ENCODE measurements at places on chromosomes 3 and 15.
A peak's percentile ranks its signal among the peaks of the same experiment; 100 is the strongest.

- peak; percentile 47 for DNase-seq
Observed at GRCh38 chr3:131796558-131797198, 238.1 kb downstream of the CPNE4 start.

DNA sequence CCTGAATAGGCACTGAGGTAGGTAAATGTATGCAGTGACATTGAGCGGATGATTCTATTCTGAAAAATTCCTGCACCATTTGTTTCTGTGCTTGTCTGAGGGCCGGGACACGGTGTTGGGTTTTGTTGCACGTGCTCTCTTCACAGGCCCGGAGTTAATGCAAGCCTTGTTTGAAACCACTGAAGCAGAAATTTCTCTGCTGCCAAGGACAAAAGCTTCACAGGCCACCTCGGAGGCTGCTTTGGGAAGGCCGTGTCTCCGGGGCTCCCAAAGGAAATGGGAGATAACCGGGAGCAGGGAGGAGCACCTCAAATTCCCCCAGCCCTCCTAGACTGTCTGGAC, 179.4 kb downstream of the OPA1 start:
- DNase-seq, result no peak

- no peak for DNase-seq
Observed at GRCh38 chr15:83275412-83275811, 9.1 kb downstream of the BNC1 start.

- no peak for DNase-seq
Observed at GRCh38 chr3:132623646-132624045, 26.6 kb downstream of the ACKR4 start.

DNA sequence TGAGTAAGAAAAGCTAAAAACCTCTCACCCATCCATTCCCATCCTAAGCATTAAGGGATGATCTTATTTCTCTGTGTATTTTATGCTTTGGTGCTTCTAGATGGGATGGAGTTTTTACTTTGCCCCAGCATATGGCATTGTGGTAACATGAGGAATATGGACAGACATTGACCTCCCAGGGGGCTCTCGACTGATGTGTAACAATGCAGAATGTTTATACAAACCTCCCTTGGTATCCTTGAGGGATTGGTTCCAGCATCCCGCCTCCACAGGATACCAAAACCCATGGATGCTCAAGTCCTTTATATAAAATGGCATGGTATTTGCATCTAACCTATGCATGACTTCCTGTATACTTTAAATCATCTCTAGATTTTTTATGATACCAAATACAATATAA, 21.6 kb downstream of the PDIA5 start:
- no peak for DNase-seq

DNA sequence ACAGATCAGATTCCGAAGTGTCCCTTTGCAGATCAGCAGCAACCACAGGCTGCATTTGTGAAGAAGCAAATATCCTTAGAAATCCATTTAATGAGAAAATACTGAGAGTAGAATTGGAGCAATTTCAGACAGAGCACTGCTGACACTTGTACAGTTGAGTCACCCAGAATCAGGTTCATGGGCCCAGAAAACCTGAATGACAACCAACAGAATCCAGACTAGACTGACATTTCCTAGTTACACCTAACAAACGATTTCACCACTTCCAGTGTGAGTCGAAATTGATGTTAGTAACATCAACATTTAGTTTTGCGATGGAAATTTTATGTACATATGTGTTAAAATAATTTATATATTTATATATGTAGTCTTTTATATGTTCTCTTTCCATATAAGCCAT, 16.8 kb downstream of the GABRR3 start:
- DNase-seq, result no peak

DNA sequence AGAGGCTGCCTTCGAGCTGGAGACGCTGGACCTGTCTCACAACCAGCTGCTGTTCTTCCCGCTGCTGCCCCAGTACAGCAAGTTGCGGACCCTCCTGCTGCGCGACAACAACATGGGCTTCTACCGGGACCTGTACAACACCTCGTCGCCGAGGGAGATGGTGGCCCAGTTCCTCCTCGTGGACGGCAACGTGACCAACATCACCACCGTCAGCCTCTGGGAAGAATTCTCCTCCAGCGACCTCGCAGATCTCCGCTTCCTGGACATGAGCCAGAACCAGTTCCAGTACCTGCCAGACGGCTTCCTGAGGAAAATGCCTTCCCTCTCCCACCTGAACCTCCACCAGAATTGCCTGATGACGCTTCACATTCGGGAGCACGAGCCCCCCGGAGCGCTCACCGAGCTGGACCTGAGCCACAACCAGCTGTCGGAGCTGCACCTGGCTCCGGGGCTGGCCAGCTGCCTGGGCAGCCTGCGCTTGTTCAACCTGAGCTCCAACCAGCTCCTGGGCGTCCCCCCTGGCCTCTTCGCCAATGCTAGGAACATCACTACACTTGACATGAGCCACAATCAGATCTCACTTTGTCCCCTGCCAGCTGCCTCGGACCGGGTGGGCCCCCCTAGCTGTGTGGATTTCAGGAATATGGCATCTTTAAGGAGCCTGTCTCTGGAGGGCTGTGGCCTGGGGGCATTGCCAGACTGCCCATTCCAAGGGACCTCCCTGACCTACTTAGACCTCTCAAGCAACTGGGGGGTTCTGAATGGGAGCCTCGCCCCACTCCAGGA, 21.1 kb downstream of the NRROS start:
- DNase-seq, result no peak

GRCh38 chr3:18338827-18339514, 86.2 kb downstream of the SATB1 start:
- DNase-seq, result no peak

GRCh38 chr15:53539878-53540277, 219.6 kb downstream of the WDR72 start:
- no peak for DNase-seq

GRCh38 chr3:15161133-15161532, 44.9 kb upstream of the CAPN7 start:
- no peak for DNase-seq

- peak; percentile 9 for DNase-seq
Observed at GRCh38 chr15:51727141-51727897, 10.1 kb downstream of the LYSMD2 start.

GRCh38 chr3:149239357-149239936, 17.8 kb upstream of the CP start:
- no peak for DNase-seq

DNA sequence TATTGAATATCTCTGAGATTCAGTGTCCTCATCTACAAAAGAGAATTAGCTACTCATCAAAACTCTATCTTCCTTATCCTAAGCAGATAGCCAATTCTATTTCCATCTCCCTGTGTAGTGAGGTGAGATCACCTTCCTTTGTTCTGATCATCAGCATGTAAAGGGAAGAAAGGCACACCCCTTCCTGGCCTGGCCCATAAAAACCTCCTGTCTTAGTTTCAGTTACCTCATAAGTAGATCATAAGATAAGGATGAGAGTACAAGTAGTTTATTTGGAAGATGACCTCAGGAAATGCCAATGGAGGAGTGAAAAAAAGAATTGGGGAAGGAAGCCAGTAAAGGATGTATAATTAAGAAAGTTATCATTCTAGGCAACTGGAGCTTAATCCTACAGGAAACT, 114.5 kb upstream of the GADL1 start:
- no peak for DNase-seq

- no peak for DNase-seq
Observed at GRCh38 chr3:9026320-9027045, 63.2 kb upstream of the RAD18 start.

DNA sequence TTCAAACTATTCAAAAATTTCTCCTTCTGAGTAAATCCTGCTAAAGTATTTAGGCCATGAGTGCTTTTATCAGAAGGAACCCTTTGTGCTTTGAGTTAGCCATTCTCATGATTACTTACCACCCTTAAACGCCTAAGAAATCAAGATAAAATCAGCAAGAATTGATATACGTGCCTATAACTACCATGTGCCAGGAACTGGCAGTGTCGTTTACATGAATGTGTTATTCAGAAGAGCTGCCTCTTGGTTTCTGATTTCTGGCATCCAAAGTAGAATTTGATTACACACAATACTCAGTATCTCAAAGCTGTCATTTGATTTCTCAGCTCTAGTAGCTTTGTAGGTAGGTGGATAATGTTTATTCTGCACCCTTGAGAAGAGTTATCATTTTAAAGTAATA, 351.3 kb upstream of the CCDC54 start:
- DNase-seq, result no peak

DNA sequence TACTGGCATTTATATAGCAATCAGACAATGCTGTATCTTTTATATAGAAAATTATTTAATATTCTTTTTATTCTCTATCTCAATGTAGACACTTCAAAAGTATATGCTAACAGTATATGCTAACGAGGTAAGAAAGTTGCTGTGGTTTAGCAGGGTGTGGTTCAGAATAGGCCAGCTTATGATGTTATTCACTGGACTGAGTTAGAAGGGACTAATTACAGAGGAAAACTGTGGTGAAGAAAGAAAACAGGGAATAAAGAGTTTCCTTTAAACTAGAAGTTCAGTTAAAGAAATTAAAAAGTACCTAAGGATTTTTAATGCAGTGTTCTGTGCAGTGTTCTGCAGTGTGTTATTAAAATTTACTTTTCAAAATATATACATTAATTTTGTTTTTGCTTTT, 59.4 kb downstream of the MYO9A start:
- no peak for DNase-seq

DNA sequence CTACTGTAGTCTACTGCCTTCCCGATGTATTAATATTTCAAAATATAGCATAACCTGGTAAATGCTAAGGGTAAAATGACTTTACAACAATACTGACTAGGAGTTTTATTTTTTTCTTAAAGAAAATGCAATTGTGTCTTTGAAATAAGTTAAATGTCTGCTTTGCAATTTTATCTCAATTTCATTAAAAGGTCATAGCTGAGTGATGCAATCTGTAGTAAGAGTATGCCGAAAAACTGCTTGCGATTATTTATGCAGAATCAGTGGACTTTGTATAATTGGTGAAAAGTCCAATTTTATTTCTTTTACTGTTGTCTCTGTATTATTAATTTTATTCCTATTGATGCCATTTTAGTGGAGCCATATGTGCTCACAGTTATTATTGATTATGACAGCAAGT, 1143.6 kb upstream of the EPHA6 start:
- no peak for DNase-seq

DNA sequence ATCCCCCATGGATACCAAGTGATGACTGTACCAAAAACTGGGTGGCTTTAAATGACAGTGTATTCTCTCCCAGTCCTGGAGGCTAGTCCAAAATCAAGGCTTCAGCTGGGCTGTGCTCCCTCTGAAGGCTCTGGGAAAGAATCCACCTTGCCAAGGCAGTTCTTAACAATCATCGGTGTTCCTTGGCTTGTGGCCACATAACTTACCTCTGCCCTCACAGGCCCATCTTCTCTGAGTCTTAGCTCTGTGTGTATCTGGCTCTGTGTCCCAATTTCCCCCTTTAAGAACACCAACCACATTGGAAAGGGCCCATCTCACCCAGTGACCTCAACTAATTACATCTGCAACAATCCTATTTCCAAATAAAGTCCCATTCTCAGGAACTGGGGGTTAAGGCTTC, 503.0 kb upstream of the PROK2 start:
- DNase-seq, result no peak

- DNase-seq, result no peak
Observed at GRCh38 chr3:188869628-188870027, 302.1 kb upstream of the TPRG1 start.

DNA sequence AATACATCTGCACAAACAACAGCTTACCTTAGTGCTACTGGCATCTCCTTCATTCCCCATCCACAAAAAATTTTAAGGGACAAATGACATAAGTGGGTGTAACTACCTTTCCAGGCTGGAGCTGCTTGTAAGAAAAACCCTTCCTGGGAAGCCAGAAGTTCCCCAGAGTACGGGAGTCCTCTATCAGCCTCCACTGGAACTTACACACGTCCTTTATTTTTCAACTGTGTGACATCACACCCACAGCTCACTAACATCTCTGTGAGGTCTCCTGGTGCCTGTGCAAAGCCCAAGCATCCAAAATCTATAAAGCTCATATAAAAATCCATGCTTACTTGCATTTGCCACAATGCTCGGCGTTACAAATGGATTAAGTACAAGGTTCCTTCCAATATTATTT, 27.6 kb downstream of the LRIG1 start:
- no peak for DNase-seq

DNA sequence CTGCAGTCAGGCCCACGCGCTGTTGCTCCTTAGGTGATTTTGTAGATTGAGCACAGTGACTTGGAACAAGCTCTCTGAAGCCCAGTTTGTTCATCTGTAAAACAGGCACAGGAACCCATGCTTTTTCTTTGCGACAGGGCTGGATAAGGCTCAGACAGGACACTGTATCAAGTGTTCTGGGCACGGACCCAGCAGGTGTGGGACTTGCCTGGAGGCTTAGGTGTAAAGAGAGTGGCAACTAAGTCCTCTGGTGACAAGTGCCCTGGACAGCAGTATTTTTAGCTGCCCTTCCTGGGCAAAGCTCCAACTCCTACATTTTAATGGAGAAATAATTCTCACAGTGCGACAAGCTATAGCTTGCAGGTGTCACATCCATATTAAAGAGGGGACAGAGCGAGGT, 32.2 kb downstream of the CD276 start:
- no peak for DNase-seq

GRCh38 chr3:76698136-76698706, 341.7 kb upstream of the ROBO2 start:
- no peak for DNase-seq

GRCh38 chr3:13042127-13042701, 31.0 kb downstream of the IQSEC1 start:
- no peak for DNase-seq

DNA sequence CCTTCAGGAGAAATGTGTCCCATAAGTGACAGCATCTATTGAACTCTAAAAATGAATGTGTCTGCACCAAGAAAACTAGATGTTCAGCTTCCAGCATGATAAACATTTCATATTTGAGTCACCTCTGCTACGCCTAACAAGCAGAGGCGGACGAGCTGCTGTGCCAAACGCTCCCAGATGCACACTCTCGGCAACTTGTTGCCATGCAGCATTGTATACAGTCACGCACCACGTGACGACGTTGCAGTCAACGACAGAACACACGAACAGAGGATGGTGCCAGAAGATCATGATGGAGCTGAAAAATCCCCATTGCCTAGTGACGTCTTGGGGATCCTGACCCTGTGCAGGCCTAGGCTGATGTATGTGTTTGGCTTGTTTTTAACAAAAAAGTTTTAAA, 137.5 kb downstream of the XXYLT1 start:
- no peak for DNase-seq

DNA sequence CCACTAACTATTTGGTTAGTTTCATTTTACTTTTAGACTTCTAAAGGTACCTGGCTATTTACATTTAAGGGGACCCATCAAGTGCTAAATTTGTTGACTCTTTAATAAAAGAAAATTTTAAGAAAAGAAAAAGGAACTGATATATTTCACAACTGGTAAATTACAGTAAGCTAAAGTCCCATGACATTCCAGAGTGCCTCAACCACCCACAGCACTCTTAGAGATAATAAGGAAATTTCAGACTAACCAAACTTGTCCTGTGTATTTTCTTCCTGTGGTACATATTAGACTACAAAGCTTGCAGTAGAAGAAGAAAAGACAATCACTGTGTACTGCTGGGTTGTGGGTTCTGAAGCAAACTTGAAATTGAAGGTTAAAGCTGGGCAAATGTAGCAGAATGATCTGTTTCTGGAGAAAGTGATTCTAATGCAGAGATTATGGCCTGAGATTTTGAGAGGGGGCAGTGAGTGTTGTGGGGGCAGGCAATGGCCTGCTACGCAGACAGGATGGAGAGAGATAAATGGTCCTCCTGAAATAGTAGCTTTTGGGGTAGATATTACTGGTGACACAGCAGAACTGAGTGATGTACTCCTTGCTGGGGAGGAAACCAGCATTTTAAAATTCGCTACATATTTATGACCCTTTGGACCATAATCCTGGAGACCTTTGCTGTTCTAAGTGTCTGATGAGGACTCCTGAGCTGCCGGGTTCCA, 24.5 kb upstream of the MFSD1 start:
- DNase-seq, result no peak

GRCh38 chr3:184186184-184186901, at the start of gene ABCF3:
TSS of gene ABCF3 (plus strand) at chr3:184186199. CDS start at chr3:184186208, 9 bp downstream.
- no peak for DNase-seq

Data from GDM1 (cell line).